ENCODE measurements at places on chromosomes 2 and 18.

- no peak for DNase-seq
These were observed 199.9 kb downstream of the HDAC4 start for GRCh38 chr2:239200646-239201530.

- DNase-seq, result no peak
These were observed 508 bp downstream of the CD8A start for GRCh38 chr2:86790134-86790675.

- no peak for DNase-seq
These were observed 856 bp downstream of the FAM228A start for GRCh38 chr2:24175631-24176187.

DNA sequence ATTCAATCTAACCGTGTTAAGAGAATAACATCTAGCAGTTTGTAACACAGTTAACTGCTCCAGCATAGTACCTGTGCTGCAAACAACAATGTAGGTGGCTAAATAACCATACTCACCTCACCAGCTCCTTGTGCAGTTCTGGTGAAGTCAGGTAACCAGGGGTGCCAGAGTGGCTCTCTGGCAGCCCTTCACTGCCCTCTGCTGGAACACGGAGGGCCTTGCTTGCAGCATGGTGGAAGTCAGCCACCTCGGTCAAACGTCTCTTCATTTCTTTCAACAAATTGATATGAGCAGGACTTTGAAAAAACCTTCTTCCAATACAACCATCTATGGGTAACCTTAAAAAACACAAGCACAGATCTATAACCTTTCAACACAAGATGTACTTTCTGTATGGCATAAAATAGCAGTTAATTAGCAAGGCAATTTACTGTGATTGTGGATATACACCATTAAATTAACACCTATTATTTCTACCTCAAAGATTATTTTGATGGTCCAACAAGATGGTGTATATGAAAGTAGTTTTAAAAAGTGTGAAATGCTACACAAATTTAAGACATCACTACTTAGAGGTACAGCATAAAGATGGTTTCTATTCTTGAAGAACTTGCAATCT is 56.6 kb downstream of the EPG5 start:
- no peak for DNase-seq

DNA sequence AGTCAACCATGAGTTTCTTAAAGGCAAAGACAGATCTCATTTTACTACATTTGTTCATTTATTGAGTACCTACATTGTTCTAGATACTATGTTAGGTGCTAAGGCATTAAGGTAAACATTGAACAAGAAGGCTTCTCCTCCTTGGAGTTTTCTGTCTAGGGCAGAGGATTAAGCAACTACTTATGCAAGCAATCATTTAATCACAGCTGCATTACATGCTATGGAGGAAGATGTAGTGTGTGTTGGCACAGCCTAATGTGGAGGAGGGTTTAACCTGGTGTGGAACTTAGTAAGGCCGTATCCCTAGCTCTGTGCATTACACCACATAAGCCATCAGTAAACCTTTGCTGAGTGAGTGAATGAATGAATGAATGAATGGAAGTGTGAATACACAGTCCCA is 106.5 kb upstream of the MAP3K20 start:
- no peak for DNase-seq

Measured in right renal pelvis (tissue), 4 donors.